Stimulated activated CD8-positive, alpha-beta memory T cell treated with anti-CD3 and anti-CD28 coated beads, Interleukin-7, amount 100 ng/mL, for 48 hours (primary cell): ENCODE measurements at places on chromosomes 4 and X.

DNA sequence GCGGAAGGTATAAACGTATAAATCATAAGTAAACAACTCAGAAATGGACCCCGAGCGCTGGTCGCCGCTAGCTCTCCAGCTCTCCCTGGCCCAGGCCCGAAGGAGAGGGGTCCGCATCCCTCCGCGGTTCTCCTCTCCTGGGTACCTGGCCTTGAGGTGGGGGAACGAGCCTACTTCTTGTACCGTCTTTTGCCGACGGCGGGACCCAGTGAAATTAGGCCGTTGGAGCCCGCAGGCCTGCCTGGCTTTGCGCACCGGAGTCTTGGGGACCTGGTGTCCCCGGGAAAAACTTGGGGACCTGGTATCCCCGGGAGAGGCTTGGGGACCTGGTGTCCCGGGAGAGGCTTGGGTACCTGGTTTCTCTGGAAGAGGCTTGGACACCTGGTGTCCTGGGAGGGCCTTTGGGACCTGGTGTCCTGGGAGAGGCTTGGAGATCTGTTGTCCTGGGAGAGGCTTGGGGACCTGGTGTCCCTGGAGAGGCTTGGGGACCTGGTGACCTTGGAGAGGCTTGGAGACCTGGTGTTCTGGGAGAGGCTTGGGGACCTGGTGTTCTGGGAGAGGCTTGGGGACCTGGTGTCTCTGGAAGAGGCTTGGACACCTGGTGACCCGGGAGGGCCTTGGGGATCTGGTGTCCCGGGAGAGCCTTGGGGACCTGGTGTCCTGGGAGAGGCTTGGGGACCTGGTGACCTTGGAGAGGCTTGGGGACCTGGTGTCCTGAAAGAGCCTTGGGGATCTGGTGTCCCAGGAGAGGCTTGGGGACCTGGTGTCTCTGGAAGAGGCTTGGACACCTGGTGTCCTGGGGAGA is 12.0 kb downstream of the SHOX start:
- no peak for DNase-seq

DNA sequence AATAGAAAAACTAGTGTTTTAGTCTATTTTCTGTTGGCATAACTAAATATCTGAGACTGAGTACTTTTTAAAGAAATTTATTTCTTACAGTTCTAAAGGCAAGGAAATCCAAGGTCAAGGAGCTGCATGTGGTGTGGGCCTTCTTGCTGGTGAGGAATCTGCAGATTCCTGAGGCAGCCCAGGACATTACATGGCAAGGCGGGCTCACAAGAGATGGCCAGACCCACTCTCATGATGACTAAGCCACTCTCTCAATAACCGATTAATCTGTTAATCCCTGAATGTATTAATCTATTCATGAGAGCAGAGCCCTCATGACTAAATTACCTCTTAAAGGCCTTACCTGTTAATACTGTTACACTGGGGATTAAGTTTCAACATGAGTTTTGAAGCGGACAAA is 340.8 kb downstream of the GRXCR1 start:
- no peak for DNase-seq

GRCh38 chrX:12891915-12892506 is 14.4 kb upstream of the TLR8 start:
- DNase-seq = no peak

GRCh38 chr4:157840034-157840433 is 332.8 kb downstream of the GASK1B start:
- DNase-seq = no peak

DNA sequence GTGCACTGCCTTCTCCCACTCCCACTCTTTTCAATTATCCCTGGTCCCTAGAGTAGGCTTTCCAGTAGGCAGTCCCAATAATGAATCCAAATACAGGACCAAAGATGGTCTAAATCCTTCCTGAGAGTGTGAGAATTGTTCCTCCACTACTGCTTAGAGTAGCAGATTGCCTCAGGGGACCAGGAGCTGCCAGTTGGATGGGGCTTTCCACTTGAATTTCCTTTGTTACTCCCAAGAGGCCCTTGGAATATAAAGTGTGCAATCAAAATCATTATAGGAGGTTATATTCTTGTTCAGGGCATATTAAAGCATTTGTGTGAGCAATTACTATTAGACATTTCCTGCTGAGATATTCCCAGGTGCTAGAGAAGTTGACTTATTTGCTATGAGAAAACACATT is 156.6 kb upstream of the TLL1 start:
- no peak for DNase-seq

DNA sequence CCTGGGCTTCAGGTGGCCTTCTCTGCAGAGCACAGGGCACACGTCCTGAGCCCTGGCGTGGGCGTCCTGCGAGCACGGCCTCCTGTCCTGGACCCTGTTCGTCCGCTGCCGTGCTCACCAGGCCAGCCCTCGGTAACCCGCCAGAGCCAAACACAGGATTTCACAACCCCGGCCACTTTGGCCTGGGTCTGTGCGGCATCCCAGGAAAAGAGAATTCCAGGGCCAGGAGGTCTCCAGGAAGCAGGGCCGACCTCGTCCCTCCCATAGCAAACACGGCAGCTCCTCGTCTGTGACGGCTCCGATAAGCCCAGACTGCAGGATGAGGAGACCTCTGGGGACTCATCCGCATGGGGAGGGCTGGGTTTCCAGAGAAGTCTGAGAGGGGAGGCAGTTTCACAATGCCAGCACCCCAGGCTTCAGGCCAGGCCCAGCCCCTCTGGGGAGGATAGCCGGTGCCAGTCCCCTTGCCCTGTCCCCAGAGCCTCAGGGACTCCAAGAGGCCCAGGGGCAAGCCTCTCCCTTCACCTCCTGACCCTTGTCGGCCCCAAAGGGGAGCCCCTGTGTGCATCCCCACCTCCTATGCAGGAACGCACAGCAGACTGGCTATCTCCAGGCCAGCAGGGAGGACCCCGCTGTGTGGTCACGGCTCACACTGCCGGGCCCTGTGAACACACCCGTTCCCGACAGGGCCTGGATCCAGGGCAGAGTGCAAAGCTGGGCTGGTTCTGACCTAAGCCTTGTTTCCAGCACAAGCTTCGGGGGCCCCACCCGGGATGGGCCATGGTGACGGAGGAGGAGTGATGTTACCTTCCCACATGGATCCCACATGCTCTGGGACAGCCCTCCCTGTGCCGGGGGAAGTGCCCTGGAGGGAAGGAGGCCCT is 22.3 kb upstream of the HTRA3 start:
- DNase-seq = no peak

GRCh38 chr4:36582198-36582597 is 300.8 kb downstream of the DTHD1 start:
- no peak for DNase-seq

- DNase-seq = peak; percentile 10
These were observed 21.9 kb downstream of the ATP2B3 start for GRCh38 chrX:153539171-153539978.

- DNase-seq = no peak
These were observed 183.9 kb downstream of the SNCA start for GRCh38 chr4:89653012-89653411.

DNA sequence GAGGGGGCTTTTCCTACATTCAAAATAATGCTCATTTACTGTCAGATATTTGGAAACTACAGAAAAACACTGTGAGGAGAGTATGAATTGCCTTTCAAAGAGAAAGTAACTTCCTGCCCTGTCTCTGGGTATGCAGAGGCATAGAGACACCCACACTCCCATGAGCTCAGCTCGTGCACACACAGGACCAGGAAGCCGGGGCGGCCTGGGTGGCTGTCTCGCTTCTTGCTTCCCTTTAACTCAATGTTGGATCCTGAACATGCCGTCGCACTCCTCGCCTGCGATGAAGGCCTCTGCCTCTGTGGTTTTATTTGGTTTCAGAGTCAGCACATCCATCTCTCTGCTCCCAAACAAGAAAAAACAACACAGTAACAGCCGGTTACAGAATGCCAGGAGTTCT is 40.1 kb upstream of the GPR78 start:
- DNase-seq = no peak

- DNase-seq = no peak
These were observed 3.1 kb downstream of the TFDP3 start for GRCh38 chrX:133215017-133215416.

DNA sequence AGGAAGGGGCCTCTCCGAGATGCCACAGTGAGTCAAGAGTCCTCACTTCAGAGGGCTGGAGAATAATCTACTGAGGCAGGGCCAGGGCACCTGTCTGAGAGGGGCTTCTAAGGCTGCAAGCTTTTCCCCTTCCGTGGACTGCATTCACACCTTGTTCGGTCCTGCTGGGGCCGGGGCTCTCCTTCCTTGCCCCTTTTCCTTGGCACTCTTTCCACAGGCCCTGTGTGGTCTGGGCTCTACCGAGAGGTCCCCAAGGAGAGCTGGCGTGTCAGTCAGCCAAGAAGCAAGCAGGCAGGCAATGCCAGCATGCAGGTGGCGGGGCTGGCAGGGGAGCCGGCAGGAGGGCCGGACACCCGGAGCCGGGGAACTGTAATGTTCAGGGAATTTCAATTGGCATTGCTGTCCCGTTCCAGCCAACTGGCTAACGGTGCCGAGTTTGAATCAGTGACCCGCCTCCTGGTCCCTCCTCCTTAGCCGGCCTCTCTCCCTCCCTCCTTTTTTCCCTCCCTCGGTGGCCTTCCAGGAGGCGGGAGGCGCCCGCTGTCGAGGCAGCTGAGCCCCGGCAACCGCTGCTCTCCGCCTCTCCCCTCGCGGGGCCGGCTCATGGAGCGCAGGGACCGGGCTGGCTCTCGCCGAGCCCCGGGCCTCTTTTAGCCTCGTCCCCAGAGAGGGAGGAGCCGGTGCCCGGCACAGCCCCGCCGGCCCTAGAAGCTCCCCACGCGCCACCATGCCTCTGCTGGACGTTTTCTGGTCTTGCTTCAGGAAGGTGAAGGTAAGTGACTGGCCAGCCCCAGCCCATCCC is at the start of gene STARD8:
Gene STARD8 (plus strand): TSS at position 511 of the 802 bp plus-strand sequence. CDS start 217 bp downstream, at position 728.
- DNase-seq = no peak

GRCh38 chrX:37783305-37783704 is 3.4 kb downstream of the CYBB start:
- DNase-seq = no peak

DNA sequence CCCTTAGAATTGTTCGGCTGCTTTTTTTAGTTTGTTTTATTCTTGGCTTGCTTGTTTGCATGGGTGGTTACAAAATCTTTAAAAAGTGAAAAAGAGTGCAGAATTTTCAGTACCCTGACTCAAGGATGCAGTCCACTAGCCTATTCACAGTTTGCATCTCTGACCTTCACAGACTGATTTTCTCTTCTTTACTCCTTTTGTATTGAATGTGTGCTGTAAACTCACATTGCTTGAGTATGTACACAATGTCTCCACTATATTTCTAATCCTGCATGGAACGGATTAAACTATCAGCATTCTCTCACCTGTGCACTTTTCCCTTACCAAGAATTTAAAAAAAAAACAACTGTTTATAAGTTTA is 22.2 kb upstream of the GPM6A start:
- DNase-seq = no peak

DNA sequence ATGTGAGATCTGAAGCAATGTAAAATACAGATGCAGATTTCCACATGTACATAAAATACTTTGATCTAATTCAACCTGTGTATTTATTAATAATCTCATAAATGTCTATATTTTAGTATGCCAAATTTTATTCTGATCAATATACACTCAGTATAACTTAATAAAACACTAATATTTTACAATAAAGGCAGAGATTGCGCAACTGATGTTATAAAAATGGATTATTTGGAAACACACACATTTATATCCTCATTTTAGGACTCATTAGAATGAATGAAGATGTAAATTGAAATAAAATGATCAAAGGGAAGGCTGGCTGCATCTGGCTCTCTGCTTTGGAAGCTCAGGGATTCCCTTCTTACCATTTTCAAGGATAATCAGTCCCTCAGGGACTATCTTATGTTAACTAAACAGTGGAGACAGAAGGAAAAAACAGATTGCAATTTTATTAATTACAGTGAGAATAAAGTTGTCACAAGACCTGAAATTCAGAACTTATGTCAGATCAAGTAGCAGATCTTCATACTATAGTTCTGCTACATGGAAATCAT is 900.9 kb upstream of the EPHA5 start:
- no peak for DNase-seq

- DNase-seq = no peak
These were observed 242.3 kb downstream of the RPA4 start for GRCh38 chrX:97126020-97126419.

DNA sequence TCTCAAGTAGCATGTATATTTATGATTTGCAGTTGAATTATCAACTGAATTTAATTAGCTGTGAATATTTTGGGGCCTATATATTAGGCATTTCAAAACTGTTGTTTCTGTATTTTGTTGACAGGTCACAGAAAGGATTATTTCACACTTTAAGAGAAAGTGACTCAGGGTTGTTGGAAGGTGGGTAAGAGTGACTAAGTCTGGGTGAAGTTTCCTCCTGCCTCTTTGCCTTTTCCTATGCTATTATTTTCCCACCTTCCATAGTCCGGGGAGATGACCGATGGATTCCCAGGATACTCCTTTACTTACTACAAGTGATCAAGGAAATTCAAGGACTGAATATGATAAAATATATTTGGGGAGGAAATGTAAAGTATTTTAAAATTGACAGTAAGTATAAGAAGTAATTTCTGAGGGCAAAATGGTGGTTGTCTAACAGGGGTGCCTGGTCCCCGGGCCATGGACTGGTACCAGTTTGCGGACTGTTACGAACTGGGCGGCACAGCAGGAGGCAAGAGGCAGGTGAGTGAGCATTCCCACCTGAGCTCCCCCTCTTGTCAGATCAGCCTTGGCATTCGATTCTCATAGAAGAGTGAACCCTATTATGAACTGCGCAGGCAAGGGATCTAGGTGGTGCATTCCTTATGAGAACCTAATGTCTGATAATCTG is 175.5 kb upstream of the GPRIN3 start:
- no peak for DNase-seq

DNA sequence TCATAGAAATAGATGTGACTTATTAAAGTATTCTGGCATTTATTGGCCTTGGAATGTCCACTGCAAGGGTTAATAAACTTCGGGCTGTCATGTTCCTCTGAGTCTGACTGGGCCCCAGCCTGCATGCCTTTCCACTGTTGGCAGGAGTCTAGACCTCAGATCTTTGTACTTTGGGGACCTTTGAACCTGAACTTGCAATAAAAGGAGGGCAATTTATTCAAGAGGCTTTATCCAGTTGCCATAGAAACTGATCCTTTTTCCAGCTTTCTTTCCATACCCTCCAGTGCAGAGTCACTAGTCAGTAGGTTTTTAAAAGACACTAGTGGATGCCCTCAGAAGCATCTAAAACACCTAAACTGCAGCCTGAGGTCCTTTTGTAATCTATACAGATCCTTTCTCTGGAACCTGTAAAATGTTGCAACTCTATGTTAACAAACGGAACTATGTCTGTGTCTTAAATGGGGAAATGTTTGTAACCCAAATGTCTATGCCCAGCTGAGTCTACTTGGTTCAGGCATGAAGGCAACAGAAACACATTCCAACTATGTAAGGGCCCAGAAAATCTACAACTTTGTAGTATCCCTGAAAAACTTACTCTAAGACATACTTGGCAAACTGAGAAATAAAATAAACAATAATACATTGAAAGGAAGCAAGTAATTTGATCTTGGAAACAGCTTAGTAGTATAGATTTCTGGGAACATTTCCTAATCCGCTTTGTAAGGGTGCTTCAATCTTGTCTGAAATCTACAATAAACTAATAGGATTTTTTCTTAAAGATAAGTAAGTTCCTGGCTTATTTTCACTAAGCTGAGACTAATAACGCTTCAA is 41.5 kb downstream of the SOWAHB start:
- no peak for DNase-seq

- DNase-seq = no peak
These were observed 201.0 kb downstream of the DCTD start for GRCh38 chr4:182716192-182716591.
